ENCODE measurements at places on chromosomes 6 and 20. TPM values are rescaled to one million over a fixed set of nuclear protein-coding genes. Genes with fewer than 3 reads are reported as not detected.

The KIAA1755 gene
- total RNA-seq: 0.19 TPM

The C6orf15 gene
- not detected for total RNA-seq

DNA sequence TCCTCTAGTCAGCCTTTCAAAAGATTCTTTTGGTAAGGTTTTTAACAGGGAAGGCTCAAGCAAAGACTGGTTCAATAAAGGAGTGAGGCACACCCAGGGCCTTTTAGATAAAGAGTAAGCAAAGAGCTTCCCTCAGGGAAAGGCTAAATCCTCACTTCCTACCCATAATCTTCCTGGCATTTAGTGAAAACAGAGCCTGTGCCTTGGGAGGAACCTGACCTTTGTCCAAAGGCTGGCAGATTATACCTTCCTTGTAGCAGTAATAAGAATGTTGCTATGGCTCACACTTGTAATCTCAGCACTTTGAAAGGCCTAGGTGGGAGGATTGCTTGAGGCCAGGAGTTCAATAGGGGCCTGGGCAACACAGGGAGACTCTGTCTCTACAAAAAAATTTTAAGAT lies 280.1 kb upstream of the PLCB4 start:
- DNase-seq: peak; percentile 17

- no peak for DNase-seq
Observed at GRCh38 chr6:156729248-156729647, 47.9 kb upstream of the ARID1B start.

GRCh38 chr6:150876598-150876997 lies 11.1 kb downstream of the MTHFD1L start:
- no peak for DNase-seq

- DNase-seq: no peak
Observed at GRCh38 chr6:62262283-62262682, 23.7 kb downstream of the KHDRBS2 start.

GRCh38 chr6:81843302-81843701 lies 90.8 kb upstream of the TENT5A start:
- DNase-seq: no peak

The TMEM14A gene
- total RNA-seq: 39.9 TPM

The CRYBG1 gene
- 13.2 TPM for total RNA-seq

DNA sequence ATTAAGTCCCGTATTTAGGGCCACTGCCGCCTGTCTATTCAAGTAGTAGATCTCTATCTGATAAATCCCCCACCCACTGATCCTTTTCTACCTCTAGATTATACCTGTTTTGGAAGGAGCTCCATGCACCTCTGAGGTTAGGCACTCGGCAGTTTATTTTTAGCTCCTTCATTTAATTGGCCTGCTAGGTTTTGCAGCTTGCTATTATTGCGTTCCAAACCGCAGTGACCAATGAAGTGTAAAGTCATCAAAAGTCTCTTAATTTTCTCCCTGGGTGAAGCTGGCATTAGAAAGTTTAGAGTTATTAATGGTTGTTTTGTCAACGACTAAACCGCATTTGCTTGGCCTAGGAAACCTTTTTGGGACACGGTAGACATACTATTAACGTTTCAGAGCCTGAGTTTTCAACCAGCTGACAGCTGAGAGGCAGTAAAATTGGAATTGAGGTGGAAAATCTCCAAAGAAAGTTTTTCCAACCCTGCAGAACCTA lies 60.0 kb downstream of the RFPL4B start:
- no peak for DNase-seq

The MAP3K7 gene
- 27.7 TPM for total RNA-seq

The HSP90AB1 gene
- 1,046 TPM for total RNA-seq

DNA sequence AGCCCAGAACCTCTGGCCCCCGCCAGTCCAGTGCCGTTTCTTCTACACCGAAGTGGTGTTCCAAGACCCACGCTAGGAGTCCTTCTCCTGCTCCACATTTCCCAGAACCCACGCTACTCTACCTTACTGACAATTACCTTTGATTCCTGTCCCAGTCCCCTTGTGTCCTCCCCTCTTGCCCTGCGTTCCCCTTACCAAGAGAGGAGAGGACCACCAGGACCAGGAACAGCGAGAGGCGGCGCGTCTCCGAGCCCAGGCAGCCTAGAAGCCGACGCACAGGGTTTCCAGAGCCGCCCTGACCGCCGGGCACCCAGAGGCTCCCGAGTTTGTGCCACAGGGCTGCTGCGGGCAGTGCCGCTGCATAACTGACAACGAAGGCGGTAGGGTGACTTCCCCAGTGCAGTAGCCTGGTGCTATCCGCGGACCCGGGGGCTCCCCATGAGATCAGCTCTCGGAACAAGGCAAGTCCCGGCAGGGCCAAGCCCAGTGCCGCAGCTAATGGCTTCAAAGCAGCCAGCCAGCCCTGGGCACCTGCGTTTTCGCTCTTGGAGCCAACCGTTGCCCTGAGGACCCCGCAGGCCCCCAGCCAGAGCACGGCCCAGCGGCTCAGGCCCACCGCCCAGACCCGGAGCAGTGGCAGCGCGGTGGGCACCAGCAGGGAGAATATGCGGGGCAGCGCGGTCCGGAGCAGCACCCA lies 512 bp downstream of the TAP1 start:
- no peak for DNase-seq

GRCh38 chr6:7062451-7063162 lies 45.2 kb upstream of the RREB1 start:
- no peak for DNase-seq

GRCh38 chr20:31849306-31849930 lies 4.0 kb upstream of the FOXS1 start:
- DNase-seq: peak; percentile 42

DNA sequence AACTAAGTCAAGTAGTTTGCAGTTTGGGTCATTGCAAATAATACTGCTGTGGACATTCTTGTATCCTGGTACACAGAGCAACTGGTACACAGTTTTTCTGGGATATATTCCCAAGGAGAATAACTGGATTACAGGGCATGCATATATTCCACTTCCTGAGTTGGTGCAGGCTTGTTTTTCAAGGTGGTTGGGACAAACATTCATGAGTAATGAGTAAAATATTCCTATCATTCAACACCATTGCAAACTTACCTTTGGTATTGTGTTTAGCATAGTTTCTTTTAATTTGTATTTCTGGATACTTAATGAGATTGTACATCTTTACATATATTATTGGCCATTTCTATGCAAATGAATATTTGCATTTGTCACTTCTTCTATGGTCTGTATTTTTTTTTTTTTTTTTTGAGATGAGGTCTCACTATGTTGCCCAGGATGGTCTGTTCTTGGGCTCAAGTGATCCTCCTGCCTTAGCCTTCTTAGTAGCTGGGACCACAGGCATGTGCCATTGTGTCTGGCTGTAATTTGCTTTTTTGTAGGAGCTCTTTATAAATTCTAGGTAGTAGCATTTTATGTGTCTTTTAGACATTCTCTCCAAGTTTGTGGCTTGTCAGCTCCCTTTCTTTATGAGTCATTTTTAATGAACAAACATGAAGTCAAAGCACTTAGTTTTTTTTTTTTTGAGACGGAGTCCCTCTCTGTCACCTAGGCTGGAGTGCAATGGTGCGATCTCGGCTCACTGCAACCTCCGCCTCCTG lies 158.7 kb downstream of the SOX4 start:
- DNase-seq: no peak

The ULBP1 gene
- total RNA-seq: 5.4 TPM

DNA sequence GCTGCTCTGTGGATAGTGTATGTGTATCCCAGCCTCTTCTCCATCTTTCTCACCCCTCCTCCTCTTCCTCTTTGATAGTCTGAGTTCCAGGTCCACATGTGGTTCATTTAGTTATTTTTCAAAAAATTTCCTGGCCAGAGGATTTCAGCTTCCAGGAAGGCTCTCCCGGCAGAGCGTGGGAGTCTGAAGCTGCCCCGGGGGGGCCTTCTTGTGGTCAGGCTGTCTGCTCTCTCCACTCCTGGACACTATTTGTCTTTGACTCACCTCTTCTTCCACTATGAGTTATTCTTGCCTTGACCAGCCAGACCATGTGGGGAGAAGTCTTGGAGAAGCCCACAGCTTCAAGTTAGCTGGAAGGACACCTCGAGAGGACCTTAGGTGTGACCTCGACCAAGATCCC lies 258.8 kb downstream of the CDC5L start:
- DNase-seq: no peak

DNA sequence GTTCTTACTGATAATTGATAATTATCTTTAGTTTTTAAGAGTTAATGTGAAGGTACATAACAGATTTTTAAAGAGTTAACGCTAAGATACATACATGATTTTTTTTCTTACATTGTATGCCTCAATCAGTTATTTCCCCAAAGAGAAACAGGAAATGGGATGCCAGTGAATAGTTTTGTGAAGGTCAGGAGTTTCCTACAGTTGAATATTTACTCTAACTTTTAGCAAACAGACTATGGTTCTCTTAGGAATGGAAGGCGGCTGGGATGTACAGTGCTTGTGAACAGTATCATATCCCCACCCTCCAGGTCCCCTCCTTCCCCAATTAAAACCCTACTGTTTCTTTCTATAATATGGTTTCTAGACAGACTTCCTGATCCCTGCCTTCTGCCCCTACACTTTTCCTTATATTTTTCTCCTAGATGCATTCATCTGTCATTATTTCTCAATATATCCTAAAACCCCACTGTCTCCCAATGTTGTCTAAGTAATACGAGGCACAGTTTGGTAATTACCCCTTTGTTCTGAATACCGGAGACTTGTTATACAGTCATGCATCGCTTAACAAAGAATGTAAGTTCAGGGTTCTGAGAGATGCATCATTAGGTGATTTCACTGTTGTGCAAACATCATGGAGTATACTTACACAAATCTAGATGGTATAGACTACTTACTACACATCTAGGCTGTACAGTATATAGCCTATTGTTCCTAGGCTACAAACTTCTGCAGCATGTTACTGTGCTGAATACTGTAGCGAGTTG lies 29.2 kb downstream of the SLC35A1 start:
- DNase-seq: no peak

DNA sequence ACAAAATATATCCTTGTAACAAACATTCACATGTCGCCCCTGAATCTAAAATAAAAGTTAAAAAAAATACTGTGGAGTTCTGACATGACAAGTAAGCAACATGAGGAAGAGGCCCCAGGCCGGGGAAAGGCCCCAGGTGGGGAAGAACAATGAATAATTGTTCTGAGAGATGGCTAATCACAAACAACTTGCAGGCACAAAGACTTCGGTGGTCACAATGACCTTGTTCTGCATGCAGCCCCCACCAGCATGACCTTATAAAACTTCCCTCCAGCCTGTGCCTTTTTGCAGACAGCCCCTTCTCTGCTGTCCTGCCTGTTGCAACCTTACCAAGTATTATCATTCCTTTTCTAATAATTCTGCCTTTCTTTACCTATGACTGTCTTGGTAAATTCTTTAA lies 95.7 kb upstream of the MYLIP start:
- DNase-seq: no peak

The SAMD3 gene
- 1.7 TPM for total RNA-seq

DNA sequence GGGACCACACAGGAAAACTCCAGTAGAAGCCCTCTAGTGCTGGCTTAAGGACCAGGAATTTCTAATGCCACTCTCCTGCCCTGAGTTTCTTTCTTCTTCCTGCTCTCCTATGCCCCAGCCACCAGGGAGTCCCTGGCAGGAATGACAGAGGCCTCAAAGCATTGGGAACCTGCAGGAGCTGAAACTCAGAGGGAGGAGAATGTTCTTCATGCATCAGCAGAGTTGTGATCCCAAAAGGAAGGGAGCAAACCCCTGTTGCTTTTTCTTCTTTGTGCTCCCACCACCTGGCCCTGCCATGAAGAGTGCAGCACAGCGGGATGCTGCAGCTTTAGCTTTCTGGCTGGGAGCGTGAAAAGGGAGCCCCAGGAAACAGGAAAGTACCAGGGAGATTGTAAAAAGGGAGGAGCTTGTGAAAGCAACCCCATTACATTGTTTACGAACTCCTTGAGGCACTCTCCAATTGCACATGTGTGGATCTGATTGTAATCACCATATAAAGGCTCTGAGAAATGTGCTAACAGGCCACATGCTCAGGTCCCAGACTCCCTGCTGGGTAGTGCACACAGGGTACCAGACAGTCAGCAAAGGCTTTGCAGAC lies 34.7 kb upstream of the FKBP1A start:
- no peak for DNase-seq

The PRDM13 gene
- 0.44 TPM for total RNA-seq

The CLIC5 gene
- total RNA-seq: 15.1 TPM

GRCh38 chr20:39021748-39022147 lies 59.6 kb downstream of the DHX35 start:
- no peak for DNase-seq

DNA sequence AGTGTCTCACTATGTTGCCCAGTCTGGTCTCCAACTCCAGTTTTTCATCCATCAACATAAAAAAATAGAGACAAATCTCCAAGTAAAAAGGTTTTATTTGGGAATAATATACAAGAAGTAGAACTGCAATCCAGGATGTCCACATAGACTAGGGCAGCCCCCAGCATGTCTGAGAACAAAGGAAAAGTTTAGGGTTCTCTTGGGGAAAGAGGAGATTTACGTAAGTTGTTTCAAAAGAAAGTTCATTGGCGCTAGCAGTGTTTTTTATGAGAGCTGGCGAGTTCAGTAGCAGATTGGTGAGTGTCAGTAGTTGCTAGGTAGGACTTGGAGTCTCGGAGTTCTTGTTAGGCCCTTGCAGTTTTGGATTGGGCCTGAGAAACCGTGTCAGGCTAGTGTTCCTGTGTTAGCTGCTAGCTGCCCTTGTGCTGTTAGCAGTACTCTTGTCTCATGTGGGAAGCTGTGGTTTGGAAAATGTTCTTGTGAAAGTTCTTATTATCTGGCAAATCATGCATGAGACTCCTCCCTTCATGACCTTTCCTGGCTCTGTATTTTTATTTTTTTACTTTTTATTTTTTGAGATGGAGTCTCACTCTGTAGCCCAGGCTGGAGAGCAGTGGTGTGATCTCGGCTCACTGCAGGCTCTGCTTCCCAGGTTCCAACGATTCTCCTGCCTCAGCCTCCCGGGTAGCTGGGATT lies 24.7 kb downstream of the TTLL9 start:
- peak; percentile 38 for DNase-seq

The MTHFD1L gene
- total RNA-seq: 101 TPM

The TMEM74B gene
- 7.8 TPM for total RNA-seq

DNA sequence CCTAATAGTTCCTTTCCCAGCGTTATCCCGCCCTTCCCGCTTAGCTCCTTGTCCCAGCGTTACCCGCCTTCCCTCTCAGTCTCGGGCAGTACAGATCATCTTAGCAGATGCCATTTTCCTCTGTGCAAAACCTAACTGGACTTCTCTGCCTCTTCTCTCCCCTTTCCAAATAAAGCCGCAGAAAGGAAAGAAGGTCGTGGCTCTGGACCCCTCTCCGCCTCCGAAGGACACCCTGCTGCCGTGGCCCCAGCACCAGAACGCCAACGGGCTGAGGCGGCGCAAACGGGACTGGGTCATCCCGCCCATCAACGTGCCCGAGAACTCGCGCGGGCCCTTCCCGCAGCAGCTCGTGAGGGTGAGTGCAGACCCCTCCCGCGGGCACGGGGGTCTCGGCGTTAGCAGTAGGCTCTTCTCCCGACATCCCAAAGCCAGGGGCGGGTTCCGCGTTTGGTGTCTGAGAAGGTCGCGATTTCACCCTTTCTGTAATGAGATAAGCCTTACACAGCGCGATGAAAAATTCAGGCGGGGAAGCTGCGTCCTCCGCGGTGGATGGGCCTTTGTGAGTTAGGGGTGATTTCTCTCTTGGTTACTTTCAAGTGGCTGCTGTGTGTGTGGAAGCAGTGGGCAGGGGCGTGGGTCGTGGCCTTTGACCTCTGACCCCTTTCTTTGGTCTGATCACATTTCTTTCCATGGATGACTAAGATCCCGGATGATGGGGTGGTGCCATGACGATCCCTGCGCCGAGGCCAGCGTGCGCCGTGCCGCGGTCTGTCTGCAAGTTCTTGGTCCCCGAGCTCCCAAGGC lies 292.7 kb downstream of the TAF4 start:
- DNase-seq: no peak

GRCh38 chr20:38135271-38135650 lies 29.8 kb downstream of the TGM2 start:
- DNase-seq: no peak

- DNase-seq: peak; percentile 89
Observed at GRCh38 chr6:27019651-27020552, 227.6 kb upstream of the PRSS16 start.
